Bronchial smooth muscle cell (primary cell): ENCODE measurements at places on chromosomes 2 and 18. TPM values are rescaled to one million over a fixed set of nuclear protein-coding genes. Genes with fewer than 3 reads are reported as not detected.

Gene STAT4
- total RNA-seq = 0.60 and 0.63 TPM in 2 replicates

Gene RGPD5
- total RNA-seq = 12.5 and 18.8 TPM in 2 replicates

Gene PFN4
- total RNA-seq = 0.43 and 0.63 TPM in 2 replicates

Gene MALT1
- total RNA-seq = 10.2 and 13.9 TPM in 2 replicates

Gene SLC11A1
- 0.16 and 0.26 TPM in 2 replicates for total RNA-seq

Gene PROM2
- 1.1 and 4.1 TPM in 2 replicates for total RNA-seq

Gene PPIL3
- total RNA-seq = 66.5 and 67.0 TPM in 2 replicates

Gene FBXO36
- 1.8 and 3.2 TPM in 2 replicates for total RNA-seq

Gene MBP
- total RNA-seq = 18.8 and 26.3 TPM in 2 replicates

Gene ZNF521
- total RNA-seq = 17.0 and 24.8 TPM in 2 replicates

Gene PAIP2B
- total RNA-seq = 0.63 and 0.94 TPM in 2 replicates
